ENCODE measurements at places on chromosomes 7 and 10.

- DNase-seq: no peak
Observed at GRCh38 chr7:33904681-33905388, 504 bp upstream of the BMPER start.

GRCh38 chr7:36787933-36788378 lies 63.7 kb upstream of the AOAH start:
- DNase-seq: no peak

DNA sequence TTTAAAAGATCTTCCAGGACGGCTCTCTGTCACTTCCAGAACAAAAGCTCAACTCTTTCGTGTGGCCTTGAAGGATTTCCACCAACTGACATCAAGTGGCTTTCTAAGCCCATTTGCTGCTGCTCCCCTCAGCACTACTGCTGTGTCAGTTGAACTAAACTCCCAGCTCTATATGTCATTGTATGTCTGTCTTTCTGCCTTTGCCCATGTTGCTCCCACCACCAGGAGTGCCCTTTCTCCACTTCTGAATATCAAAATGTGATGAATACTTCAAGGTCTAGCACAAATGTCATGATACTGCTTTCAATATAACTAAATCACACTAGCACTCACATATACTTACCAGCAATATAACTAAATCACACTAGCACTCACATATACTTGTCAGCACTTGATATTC lies 138.3 kb downstream of the ATXN7L1 start:
- no peak for DNase-seq

GRCh38 chr7:142556740-142557139 lies 192.5 kb upstream of the PRSS1 start:
- no peak for DNase-seq

DNA sequence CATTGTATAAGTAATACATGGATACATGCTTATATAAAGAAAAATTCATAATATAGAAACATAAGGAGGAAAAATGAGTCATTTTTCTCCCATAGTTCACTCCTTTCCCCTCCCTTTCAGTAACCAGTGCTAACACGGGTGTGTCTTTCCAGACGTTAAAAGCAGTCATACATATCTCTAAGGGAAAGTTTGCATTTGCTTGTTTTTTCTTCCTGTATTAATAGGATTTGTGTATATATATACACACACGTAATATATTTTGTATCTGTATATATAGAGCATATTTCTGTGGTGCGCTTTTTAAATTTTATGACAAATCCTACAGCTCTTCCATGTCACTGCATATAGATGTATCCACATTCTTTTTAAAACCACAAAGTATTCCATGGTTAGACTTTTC lies 78.8 kb downstream of the RALA start:
- DNase-seq: no peak

GRCh38 chr7:107045195-107045960 lies 873 bp downstream of the PRKAR2B start:
- no peak for DNase-seq

- DNase-seq: no peak
Observed at GRCh38 chr10:126080879-126081411, 184.6 kb downstream of the FANK1 start.

GRCh38 chr10:122713091-122713885 lies 13.6 kb upstream of the C10orf120 start:
- no peak for DNase-seq

DNA sequence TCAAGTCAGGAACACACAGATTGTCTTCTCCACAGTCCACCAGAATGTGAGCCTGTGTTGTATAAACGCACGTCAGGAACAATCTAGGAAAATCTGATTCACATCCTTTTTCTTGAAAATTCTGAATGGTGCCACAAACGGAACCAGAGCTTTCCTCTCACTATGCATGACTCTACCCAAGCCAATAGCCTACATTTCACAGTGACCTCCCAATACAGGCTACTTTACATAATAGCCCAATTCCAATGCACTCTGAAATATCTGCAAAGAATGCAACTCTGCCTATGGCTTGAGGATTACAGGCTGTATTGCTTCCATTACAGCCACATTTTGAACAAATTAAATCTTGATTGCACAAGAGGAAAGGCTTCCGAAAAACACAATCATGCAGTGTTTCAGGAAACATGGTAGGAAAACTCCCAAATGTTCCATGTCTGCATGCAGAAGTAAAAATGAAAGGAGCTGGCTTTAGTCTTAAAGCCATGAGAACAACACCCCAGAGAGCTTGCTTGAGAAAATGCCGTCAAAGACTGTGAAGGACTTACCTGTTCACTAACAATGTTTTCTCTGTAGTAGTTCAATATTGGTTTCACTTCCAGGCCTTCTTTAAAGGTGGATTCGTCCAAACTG lies 113.9 kb downstream of the ITGA8 start:
- DNase-seq: no peak

- no peak for DNase-seq
Observed at GRCh38 chr10:132556994-132557441, 19.4 kb downstream of the INPP5A start.

- DNase-seq: no peak
Observed at GRCh38 chr10:92573798-92574547, at the start of gene IDE. IDE (minus strand) TSS chr10:92574093; CDS start chr10:92574019, 74 bp downstream.

Data from NCI-H187 treated with DMSO at 0.1 percent for 48 hours (cell line).